Sigmoid colon (tissue), 7 donors: ENCODE measurements at places on chromosomes 1 and 21.
A peak's percentile ranks its signal among the peaks of the same experiment; 100 is the strongest.

DNA sequence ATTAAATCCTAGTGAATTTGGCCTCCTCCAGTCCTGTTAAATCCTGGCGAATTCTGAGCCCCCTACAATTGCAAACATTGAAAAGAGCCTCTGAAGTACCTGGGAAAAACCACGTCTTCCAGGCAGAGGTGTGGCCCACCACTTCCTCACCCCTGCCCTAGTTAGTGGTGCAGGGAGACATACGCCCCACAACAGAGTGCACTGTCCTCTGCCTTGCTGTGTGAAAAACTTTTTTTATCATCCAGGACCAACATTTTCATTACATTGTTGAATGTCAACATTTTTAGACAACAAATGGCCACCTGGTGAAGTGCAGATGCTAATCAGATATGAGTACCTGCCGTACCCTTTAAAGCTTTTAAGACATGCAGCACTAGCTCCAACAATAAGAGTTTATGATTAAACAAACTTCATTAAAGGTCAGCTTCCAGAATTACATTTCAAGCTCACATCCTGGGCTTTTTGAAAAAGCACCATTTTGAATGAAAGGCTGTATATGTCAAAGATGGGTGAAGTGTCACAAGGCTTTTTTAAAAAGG is 13.6 kb upstream of the TMPRSS2 start:
- DNase-seq, result no peak

- DNase-seq, result peak; percentile 48
Observed at GRCh38 chr1:7425229-7425628, 345.9 kb upstream of the VAMP3 start.

DNA sequence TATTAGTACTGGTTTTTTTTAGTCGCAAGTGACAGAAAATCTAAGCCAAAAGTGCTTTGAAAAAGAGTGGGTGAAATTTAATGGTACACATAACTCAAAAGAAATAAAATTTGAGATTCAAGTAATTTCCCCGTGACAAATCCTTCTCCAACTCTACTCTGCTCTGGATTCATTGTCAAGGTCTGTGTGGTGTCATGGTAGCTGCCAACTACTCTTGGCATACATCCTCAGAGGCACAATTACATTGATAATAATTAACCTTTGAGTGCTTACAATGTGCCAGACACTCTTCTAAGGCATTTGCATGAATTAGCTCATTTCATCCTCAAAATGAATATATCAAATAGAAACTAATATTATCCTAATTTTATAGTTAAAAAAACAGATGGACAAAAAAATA is 1153.9 kb upstream of the NCAM2 start:
- no peak for DNase-seq

DNA sequence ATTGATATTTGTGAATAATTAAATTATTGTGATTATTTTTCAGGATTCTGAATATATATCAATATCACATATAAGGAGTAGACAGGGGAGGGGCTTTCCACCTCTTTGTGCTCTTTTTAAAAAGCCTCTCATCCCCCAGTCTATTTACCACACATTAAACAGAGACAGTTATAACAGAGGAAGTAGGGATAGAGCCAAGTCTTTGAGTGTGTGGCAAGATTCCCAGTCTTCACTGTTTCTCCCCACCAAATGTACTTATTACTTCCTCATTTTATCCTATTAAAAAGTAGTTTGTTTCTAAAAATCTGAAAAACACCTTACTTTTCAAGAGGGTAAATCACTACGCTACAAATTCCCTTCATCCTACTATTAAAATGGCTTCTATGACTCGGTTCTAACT is 46.7 kb downstream of the EPS15 start:
- DNase-seq, result no peak

- no peak for DNase-seq
Observed at GRCh38 chr1:206672011-206672688, 12.6 kb upstream of the MAPKAPK2 start.
